Lower lobe of right lung (tissue), 2 donors: ENCODE measurements at places on chromosomes 1 and 21. TPM values are rescaled to one million over a fixed set of nuclear protein-coding genes. Genes with fewer than 3 reads are reported as not detected.

- no peak for DNase-seq
Measured at GRCh38 chr1:180953291-180954004, 40.8 kb downstream of the KIAA1614 start.

The RHCE gene
- total RNA-seq, result 0.65 TPM

GRCh38 chr21:24903994-24904635 lies 703.2 kb downstream of the MRPL39 start:
- no peak for DNase-seq

DNA sequence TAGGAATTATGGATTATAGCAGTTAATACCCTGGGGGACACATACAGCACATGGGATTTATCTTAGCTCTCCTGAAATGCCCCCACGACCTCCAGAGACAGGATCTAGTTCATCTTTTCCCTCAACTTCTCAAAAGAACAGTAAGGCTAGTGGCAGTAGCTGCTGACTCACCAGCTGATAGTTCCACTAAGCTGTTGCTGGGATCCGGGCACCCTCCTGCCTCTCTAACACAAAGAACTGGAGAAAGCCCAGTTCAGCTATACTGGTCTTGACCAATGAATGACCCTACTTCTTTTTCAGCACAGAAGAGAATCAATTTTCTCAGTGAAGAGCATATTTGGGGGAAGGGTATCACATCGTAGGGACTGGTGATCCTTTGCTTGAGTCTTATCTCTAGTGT lies 84.1 kb downstream of the PGBD5 start:
- no peak for DNase-seq

The MTF2 gene
- total RNA-seq, result 20.2 TPM

The MMEL1 gene
- total RNA-seq, result 7.6 TPM

GRCh38 chr21:44865561-44866280 lies 7.8 kb downstream of the PTTG1IP start:
- no peak for DNase-seq

- DNase-seq, result no peak
Measured at GRCh38 chr21:42492201-42492600, 3.8 kb downstream of the RSPH1 start.

DNA sequence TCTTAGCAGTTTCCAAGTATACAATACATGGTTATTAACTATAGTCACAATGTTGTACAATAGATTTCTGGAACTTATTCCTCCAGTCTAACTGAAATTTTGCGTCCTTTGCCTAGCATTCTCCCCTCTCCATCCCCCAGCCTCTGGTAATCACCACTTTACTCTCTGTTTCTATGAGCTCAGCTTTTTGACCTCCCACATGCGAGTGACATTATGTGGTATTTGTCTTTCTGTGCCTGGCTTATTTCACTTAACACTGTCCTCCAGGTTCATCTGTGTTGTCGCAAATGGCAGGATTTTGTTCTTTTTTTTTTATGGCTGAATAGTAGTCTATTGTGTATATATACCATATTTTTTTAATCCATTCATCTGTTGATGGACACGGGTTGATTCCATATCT lies 43.9 kb upstream of the CD101 start:
- no peak for DNase-seq

The CAPN8 gene
- 70.6 TPM for total RNA-seq

DNA sequence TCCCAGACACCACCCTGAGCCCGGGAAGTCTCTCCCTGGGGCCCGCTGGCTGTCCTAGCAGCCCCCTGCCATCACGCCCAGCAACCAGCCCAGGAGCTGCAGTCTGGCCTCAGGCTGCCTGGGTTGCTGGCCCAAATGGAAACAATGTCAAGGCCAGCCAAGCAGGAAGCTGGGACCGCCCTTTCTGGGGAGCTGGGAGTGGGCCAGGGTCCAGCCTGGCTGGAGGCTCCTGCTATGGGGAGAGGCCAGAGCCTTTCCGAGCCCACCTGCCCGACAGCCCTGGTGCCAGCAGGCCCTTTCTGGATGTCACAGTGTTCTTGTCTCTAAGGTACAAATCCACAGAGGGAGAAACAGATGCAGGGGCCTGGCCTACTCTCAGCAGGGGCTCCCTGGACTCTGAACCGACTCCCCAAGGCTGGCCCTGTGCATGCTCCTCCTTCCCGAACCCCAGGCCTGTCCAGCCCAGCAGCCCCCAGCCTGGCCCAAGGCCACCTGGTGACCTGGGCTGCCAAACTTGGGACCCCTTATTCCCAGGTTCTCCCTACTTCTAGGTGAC lies 1.2 kb upstream of the MMEL1 start:
- DNase-seq, result no peak

GRCh38 chr1:206779638-206780037 lies 7.3 kb upstream of the IL10 start:
- DNase-seq, result no peak

GRCh38 chr1:55747408-55747841 lies 532.3 kb upstream of the USP24 start:
- no peak for DNase-seq

DNA sequence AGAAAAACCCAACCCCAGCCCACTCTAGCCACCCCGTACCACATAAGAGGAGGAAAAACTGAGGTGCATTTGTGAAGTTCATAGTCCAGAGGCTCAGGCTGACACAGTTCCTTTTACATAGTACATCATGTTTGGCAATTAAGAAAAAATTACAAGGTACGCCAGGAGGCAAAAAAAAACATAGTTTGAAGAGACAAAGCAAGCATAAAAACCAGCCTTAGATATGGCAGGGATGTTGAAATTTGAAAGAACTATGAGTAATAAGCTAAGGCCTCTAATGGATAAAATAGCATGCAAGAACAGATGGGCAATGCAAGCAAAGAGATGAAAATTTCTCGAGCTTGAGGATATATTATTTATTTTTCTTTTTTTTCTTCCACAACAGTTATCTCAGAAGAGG lies 31.9 kb downstream of the MIXL1 start:
- DNase-seq, result no peak

The CRYBG2 gene
- 2.1 TPM for total RNA-seq

DNA sequence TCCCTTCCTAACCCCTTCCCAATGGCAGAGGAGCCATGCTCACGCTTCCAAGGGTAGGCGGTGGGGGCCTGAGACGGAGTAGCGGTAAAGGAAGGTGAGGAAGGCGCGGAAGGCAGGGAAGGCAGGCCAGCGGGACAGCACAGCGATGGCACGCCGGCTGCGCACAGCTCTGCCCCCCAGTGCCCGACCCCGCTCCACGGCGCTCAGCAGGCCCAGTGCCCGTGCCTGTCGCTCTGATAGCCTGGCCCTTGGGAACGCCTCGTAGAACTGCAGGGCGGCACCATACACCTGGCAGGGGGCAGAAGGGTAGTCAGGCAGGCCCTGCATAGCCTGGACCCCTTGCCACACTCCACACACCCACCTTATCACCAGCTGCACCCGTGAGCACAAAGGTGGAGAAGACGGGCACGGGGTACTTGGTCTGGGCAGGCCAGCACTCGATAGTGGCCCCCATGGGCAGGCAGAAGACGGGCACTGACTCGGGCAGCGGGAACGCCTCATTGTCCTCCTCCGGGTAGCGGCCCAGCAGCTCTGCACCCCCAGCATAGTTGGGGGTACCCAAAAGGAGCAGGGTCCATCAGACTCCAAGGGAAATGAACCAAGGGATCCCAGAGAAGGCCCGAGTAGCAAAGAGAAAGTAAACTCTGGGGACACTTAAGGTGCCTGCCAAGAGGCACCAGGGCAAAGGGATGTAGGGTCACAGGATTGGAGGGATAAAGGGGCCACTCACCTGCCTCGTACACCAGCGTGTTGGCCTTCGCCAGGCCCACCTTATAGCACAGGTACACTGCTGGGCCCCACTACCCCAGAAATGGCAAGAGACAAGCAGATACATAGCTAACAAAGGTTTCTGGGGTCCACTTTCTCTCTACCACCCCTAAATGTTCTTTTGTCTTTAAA lies 4.4 kb downstream of the DENND4B start:
- DNase-seq, result no peak

The C1orf87 gene
- total RNA-seq, result 7.4 TPM

GRCh38 chr1:84272401-84272800 lies 29.1 kb upstream of the SAMD13 start:
- no peak for DNase-seq

GRCh38 chr21:42160111-42160721 lies 58.7 kb upstream of the ABCG1 start:
- no peak for DNase-seq

- DNase-seq, result peak; percentile 75
Measured at GRCh38 chr1:110523011-110523410, 4.0 kb upstream of the KCNA10 start.

DNA sequence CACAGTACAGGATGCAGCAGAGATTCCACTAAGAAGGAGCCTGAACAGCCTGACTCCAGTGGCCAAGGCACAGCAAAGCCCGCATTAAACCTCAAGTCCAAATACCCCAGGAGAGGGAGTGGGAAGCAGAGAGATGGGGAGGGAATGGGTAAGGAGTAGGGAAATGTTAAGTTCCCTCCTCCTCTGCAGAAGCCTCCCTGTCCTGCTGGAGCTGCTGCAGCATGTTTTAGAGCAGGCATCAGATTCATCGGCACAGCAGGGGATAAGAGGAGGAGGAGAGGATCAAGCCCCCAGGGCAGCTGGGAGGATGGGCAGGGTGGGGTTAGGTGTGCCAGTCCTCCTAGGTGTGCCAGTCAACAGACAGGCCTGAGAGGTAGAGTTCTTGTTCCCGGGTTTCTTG lies 709.7 kb downstream of the PTPRU start:
- DNase-seq, result no peak

The PALMD gene
- total RNA-seq, result 18.8 TPM

DNA sequence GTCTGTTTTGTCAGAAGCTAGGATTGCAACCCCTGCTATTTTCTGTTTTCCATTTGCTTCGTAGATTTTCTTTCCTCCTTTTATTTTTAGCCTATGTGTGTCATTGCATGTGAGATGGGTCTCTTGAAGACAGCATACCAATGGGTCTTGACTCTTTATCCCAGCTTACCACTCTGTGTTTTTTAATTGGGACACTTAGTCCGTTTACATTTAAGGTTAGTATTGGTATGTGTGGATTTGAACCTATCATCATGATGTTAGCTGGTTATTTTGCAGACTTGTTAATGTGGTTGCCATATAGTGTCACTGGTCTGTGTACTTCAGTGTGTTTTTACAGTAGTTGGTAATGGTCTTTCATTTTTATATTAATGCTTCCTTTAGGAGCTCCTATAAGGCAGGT lies 141.5 kb downstream of the DNAH14 start:
- DNase-seq, result no peak

The GJA9 gene
- not detected for total RNA-seq

The TMEM51 gene
- 18.4 TPM for total RNA-seq

DNA sequence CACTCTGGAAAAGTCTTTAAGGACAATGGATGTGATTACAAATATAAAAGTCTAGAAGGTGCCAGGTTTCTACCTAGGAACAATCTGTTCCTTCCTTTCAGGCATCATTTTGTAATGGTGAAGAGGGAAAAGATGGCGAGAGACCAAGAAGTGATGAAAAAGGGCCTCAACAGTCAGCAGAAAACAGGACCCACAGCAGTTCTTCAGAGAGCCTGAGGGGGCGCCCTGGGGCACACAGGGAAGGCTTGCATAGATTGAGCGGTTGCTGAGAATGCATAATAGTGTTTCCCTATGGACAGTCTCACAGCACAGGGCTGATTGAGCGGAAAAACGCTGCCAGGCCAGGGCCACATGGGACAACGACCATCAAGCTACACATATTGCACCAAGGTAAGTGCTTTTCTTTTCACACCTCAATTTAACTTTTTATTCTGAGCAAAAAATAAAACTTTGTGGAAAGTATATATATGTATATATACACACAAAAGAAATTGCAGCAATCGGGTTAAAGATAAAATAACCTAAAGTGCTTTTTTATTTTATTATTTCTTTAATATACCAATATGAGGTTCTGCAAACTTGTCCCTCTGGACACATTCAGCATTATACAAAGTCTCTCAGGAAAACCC lies 3.1 kb upstream of the YRDC start:
- peak; percentile 80 for DNase-seq

The CLDN14 gene
- total RNA-seq, result not detected

GRCh38 chr1:160639652-160640051 lies 7.2 kb downstream of the SLAMF1 start:
- DNase-seq, result no peak
